Activated CD4-positive, alpha-beta memory T cell treated with anti-CD3 and anti-CD28 coated beads, Interleukin-2, amount 10 ng/mL, durations not matched to agents 7 days and 5 days (primary cell): ENCODE measurements at places on chromosomes 3 and 15.

DNA sequence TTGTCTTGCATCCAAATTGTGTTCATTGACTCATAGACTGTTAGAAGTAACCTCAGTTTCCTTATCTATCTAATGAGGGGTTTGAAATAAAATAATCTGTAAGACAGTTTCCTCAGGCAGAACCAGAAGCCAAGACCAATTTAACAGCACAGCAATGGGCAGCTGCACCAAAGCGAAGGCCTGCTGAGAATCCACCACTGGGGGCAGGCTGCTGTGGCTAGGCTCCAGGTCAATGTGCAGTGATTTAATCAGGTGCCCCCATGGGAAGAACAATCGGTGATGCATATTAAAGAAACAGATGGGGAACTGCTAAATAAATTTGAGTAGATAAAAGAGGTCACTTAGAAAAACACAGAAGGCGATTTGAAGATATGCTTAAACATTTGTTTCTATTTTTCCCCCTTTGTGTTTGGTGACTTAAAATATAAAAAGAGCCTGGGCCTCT, 28.0 kb upstream of the TMOD3 start:
- no peak for DNase-seq

DNA sequence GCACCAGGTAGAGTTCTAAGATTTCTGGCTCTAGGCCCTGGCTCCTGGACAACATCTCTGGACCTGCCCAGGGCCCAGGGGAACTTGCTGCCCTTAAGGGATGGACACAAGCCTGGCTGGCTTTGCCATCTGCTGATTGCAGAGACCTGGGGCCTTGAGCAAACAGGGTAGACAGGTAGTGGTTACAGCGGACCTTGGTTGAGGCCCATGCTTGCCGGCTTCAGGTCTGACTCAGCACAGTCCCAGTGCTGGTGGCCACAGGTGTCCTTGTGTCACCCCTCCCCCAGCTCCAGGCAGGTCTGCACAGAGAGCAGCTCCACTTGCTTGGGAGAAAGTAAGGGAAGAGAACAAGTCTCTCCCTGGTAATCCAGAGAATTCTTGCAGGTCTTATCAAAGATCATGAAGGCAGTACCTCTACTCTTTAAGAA, 15.9 kb upstream of the ACTL6A start:
- DNase-seq = no peak

DNA sequence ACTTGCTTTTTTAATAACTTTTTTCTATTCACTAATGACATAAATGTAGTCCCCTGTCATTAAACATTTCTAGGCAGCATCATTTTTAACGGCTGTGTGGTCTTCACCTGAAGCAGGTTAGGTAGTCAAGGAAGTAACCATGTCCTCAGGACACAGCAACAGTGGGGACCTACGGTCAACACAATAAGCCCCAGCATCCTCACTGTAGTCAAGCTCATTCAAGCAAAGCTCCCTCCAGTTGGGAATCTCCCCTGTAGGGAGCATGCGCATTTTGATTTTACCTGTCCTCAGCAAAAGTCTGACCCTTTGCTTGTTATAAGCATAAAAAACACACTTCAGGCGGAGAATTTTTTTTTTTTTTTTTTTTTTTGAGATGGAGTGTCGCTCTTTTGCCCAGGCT, 151.4 kb downstream of the SHQ1 start:
- DNase-seq = no peak

DNA sequence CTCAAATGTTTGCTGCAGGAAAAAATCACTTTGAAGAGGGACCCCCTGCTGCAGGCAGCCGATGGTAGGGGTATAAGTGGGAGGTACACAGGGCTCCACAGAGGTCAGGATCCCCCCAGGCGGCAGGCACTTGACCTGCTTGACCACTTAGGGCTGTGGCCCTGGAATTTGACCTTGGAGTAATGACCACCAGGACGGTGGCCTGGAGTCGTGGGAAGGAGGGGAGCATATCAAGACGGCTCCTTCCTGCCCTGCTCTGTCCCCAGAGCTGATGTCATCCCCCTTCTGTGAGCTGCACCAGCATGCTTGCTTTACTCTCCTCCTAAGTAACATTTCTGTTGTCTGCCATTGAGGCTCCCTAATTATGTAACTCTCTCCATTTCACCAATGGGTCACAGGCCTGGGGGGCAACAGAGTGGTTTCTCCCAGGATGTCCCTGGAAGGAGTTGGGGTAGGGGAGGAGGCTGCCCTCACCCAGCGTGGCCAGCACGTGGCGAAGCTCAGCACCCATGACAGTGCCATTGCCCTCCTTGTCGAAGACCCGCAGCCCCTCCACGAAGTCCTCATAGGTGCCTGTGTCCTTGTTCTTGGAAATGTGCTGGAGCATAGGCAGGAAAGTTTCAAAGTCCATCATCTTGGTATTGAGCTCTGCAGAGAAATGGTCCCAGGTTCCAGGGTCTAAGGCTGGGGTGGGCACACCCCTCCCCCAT, 4.1 kb downstream of the MYL3 start:
- DNase-seq = no peak

DNA sequence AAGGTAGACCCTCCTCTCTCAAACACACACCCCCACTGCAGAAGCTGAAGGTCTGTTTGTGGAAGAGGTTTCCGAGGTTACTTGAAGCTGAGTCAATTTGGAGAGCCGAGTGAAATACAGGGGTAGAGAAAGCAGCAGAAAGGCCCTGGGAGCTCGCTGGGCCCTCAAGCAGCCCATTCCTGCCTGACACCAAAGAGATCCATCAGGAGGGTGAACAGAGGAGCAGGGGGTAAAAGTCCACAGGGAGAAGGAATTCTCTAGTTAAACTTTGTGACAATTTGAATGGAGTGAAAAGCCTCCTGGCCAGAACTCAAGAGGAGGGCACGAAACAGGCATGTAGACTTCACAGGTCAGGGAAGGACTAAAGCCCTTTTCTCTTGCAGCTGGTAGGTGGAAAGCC, 13.6 kb upstream of the SLC27A2 start:
- DNase-seq = no peak

DNA sequence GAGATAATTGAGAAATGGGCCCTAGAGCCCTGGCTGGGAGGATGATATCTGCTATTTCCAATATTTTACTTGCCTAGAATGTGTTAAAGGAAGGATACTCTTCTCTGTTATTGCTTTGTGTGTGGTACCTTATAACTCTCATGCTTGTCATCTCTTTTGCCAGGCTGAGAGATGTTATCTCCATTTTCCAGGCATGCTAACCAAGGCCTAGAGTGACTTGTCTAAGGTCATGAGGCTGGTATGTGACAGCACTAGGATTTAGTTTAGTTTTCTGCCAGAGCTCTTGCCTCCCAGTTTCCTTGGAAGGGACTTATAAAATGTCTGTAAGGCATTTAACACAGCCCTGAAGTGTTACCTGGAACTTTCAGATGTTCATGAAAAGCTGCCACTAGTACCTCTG, 1.4 kb downstream of the CLK3 start:
- DNase-seq = no peak

GRCh38 chr3:49610666-49611280, 56.5 kb downstream of the BSN start:
- no peak for DNase-seq

GRCh38 chr3:195028877-195029606, 241.9 kb downstream of the XXYLT1 start:
- DNase-seq = no peak

GRCh38 chr3:68666429-68667136, 265.8 kb downstream of the TAFA4 start:
- DNase-seq = no peak
